ENCODE measurements at places on chromosomes 4 and X.

DNA sequence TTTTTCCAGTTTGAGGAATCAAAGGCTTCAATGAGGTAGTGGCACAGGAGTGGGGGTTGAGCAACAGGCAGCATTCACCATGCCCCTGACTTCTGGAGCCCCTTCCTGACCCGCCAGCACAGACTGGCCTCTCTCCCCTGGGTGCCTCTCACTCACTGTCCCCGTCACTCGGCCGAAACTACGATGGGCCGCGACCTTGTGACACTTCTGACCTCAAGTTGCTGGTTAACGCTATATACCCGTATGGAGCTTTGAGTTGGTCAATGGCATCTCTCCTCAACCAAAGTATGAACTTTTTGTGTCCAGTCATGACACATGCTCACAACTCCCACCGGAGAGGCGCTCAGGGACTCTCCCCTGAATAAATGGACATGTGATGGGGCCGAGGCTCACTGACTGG, 72.1 kb downstream of the IRF2 start:
- DNase-seq: no peak

GRCh38 chr4:7788694-7789425, 150.8 kb downstream of the AFAP1 start:
- no peak for DNase-seq

- no peak for DNase-seq
Observed at GRCh38 chr4:181601103-181601502, 642.1 kb upstream of the TENM3 start.

DNA sequence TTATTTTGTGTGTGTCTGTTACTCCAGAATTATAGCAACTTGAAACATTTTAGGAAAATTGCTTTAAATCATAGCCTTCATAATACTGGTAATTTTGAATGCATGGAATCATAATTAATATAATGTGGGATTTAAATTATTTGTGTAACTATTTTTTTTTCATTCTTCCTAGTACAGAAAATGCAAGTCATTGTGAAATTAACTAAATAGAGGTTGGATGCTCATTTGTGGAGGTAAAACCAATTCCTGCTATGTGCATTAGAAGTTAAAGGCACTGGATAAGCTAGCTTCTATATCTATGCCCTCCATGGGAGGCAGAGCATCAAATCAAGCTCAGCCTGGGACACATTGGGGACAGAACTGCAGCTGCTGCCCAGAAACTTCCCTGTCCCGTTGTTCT, 1048.5 kb upstream of the PABPC4L start:
- no peak for DNase-seq

- DNase-seq: no peak
Observed at GRCh38 chr4:80990851-80991250, 39.7 kb upstream of the BMP3 start.

DNA sequence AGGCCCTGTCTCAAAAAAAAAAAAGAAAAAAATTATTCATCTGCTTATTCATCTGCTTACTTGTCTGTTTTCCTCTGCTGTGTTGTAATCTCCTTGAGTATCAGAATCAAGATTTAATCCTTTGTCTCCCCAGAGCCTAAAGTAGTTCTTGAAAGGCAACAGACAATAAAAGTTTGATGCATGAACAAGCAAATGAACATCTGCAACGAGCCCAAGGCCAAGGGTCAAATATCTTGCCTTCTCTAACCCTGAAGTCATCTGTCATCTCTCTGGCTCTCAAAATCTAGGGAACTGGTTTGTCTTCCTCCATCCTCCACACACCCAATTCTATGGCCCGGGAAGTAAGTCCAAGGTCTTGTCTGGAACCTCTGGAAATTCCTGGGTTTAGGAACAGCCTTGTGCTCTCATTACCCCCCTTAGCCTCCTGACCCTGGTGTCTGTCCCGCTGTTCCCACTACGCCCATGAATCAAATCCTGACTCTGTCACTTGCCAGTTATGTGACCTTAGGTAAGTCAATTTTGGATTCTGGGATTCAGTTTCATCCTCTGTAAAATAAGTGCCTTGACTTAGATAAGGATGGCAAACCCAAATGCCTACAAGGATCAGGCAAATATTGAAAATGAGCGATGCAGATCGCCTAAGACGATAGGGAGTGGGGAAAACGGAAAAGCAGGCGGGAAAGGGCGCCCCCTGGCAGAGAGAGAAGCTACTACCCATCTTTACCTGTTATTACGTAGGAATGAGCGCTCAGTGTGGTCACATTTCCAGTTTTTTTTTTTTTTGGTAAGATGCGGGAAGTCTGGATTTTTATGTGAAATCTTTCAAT, 102.7 kb upstream of the DHX15 start:
- DNase-seq: no peak

GRCh38 chr4:121330180-121330665, 50.6 kb downstream of the QRFPR start:
- no peak for DNase-seq

- no peak for DNase-seq
Observed at GRCh38 chr4:63063760-63064159, 1345.5 kb downstream of the TECRL start.

- no peak for DNase-seq
Observed at GRCh38 chrX:39930786-39931528, 166.8 kb downstream of the BCOR start.

- DNase-seq: no peak
Observed at GRCh38 chr4:125276811-125277210, 37.9 kb upstream of the FAT4 start.

DNA sequence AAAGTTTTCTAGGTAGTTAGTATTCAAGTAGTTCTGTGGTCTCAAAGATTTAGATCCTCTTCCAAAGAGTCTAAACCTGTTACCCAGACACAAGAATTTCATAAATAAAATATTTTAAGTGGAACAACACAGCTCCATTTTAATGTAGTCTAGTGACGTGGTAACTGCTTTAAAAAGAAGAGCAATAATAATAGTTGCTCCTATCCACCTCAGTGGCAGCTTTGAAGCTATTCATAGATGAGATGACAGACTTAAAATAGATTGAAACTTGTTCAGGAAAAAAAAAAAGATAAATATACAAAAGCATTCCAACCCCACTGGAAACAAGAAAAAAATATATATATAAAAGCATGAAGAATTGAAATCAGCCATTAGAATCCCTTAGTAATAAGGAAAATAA, 14.6 kb downstream of the SCOC start:
- DNase-seq: no peak

GRCh38 chr4:86855572-86855971, 6.4 kb upstream of the SLC10A6 start:
- no peak for DNase-seq

- DNase-seq: no peak
Observed at GRCh38 chr4:153242839-153243324, 38.6 kb downstream of the TRIM2 start.

DNA sequence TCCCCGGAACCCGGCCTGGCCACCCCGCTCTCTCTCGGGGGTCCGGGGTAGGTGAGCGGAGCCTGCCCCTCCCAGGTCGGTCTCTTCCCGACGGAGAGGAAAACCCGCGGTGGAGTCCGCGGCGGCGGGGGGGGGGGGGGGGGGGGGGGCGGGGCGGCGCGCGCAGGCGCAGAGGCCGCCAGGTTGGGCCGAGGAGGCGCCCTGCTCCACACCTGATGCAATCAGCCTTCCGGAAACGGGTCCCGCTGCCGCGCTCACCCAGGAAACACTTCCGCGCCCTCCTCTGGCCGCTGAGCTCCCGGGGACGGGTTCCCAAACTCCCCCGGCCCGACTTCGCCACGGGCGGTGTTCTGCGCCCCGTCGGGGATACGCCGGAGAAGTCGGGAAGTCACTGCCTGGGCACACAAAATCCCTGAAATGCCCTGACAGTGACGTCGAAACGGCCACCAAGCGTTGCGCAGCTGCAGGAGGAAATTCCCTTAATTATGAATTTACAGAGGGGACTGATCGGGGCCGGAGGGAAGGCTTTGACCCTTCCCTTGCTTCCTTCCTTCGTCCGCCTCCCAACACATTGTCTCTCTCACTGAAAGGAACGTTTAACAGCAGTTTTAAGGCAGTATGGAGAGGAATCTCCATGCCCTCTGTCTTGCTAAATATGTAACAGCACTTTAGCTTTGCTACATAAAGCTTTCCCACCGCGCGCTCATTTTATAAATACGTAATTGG, 2.1 kb upstream of the APBB2 start:
- DNase-seq: peak; percentile 84

DNA sequence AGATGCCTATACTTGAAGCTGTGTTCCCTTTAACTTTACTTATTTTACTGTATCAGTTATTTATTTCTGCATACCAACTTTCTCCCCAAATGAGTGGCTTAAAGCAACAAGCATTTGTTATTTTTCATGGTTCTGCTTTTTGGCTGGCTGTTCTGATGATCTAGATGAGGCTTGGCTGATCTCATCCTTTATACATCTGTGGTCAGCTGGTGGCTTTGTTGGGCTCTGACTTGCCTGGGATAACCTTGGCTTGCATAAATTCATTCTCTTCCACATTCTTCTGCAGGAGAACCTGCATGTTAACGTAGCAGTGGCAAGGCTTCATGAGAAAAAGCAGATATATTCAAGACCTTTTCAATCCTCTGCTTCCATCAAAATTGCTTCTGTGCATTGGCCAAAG, 1317.6 kb downstream of the ADGRL3 start:
- DNase-seq: no peak

- no peak for DNase-seq
Observed at GRCh38 chr4:79413032-79413885, 5.2 kb upstream of the GK2 start.

DNA sequence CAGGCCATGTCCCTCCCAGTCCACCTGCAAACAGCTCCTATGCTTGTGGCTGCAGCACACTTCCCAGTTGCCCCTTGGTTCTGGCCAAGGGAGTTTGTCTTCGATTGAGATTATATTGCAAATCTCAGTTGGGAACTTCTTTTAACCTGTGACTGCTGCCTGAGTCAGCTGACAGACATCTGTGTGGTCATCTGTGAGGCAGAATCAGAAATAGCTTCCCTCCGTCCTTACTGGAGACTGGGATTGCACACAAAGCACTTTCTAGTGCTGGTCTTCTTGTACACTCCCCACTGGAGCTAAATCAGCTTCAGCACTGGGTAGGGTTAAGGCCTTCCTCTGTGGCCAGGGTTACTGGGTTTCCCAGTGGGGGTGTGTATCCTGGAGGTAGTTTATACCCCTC, 34.3 kb downstream of the ZNF330 start:
- DNase-seq: no peak

- DNase-seq: no peak
Observed at GRCh38 chr4:127155116-127155515, 477.6 kb upstream of the INTU start.

- DNase-seq: no peak
Observed at GRCh38 chr4:187283201-187283955, 559.7 kb upstream of the FAT1 start.

- DNase-seq: no peak
Observed at GRCh38 chrX:69131886-69132285, 33.4 kb downstream of the PJA1 start.

DNA sequence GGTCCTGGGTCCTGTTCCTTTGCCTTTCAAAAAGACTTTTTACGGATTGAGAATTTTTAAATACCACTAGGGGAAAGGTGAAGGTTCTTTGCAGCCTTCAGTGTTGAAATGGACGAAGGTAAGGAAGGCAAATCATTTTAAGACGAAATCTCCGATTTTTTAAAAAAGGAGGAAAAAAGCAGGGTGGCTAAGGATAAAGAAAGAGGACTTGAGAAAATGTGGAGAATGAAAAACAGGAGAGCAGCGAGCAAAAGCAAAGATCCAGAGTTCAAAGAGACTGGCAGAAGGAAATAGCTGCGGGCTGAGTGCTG, 314 bp downstream of the EPHA5 start:
- DNase-seq: no peak

- no peak for DNase-seq
Observed at GRCh38 chr4:139913995-139914598, 239.9 kb downstream of the MAML3 start.

- no peak for DNase-seq
Observed at GRCh38 chr4:20666012-20666860, 34.0 kb upstream of the PACRGL start.

DNA sequence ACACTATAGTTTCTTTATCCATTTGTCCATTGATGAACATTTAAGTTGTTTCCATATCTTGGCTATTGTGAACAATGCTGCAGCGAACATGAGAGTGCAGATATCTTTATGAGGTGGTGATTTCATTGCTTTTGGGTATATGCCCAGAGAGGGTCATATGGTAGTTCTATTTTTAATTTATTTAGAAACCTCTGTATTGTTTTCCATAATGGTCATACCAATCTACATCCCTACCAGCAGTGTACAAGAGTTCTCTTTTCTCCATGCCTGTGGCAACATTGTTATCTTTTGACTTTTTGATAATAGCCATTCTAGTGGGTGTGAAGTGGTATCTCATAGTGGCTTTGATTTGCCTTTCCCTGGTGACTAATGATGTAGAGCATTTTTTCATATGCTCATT, 48.8 kb downstream of the EDA start:
- no peak for DNase-seq

DNA sequence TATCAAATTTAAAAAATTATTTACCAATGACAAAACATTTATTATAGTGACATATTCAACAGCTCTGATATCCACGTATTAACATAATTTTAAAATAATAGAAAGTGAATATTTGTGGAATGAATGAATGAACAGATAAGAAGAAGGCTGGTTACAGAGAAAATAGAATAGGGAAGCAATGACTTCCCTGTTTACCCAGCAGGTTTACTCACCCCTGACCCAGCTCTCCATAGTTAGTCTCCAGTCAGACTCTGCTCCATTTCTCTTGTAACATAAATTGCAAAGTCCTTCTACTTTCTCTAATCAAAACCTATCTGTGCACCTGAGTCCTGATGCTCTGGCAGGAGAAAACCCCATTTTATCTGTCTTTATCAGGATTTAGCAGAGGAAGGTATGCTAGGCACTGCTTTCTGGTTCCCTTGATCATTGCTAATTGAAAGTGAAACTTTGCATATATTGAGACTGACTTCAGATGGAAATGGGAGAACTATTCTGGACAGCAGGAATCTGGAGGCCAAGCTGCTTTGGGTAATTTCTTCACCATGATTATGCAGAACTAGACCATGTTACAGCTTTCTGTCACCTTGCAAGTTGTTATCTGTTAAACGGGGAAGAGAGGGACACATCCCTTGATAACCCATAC, 363.0 kb downstream of the FAT4 start:
- DNase-seq: no peak

DNA sequence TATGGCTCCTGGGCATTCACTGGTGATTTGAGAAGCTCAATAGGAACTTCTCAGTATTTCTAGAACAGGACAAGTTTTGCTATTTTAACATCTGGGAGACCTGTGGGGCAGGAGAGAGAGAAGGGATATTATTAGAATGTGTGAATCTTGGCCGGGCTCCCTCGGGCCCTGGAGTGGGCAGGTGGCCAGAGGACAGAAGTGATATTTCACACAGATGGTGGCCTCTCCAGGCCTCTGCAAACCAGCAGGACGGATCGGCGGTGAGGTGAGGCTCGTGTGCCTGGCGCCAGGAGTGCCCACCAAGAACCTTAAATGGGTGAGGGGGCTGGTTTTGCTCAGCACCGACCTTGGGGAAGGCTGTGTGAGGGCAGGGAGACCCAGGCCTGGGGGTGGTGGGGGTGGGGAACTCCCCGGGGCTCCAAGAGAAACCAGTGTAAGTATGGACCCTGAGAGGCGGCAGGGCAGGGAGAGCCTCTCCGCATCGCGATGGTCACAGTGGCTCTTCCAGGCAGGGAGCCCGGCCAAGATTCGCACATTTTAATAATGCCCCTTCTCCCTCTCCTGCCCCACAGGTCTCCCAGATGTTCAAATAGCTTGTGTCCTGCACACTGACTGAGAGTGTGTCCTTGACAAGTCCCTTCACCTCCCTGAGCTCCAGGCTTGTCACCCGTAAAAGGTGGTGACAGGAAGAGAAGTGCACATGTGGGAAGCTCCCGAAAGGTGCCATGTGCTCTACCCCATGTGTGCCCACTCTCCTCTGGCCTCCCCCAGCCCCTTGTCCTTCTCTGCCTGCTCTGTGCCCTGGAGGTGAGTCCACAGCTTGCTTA, 64.9 kb downstream of the SORCS2 start:
- DNase-seq: no peak
